Heart left ventricle (tissue), 16 donors: ENCODE measurements at places on chromosomes 2 and 18.

GRCh38 chr2:95042472-95043271, 17.2 kb downstream of the MAL start:
- no peak for DNase-seq

DNA sequence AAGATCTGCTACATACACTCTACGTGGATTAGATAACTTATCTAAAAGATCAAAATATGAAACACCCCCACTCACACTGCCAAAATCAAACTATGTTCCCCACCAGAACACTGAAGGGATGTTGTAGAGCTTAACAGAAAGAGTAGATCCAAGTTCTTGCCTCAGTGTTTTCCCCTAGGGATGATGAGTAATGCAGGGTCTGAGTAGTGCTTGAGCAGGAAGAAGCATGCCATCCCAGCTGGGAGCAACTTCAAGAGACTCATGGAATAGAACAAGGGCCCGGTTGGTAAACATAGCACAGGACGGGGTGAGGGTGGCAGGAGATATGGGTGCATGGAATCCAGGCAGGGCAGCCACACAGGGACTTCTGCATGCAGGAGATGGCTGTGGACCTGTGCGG, 74.3 kb downstream of the SNTG2 start:
- DNase-seq: no peak

- DNase-seq: no peak
Measured at GRCh38 chr2:143685421-143686078, 556.3 kb downstream of the ARHGAP15 start.

- no peak for DNase-seq
Measured at GRCh38 chr2:148745151-148745851, 100.8 kb downstream of the EPC2 start.

- no peak for DNase-seq
Measured at GRCh38 chr2:67237288-67237687, 159.8 kb upstream of the ETAA1 start.
